ENCODE measurements at places on chromosomes 13 and 19.

GRCh38 chr13:69461397-69461796 lies 646.2 kb upstream of the ATXN8OS start:
- peak; percentile 30 for DNase-seq

DNA sequence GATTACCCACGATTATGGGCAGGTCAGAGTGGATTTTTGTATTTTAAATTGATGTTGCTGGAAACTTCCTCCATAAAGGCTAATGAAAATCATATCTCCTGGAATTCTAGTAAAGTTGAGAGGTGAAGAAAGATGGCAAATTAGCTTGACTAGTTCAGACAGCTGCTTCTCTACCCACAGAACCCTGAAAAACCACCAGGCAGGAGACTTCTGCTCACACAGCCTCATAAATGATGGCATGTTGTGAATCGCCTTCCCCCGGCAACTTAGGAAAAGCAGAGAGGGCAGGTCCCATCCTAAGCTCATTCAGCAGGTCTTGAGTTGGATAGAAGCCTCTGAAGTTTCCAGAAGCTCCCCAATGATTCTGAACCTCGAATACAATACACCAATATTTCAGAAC lies 87.6 kb upstream of the SLC7A1 start:
- no peak for DNase-seq

- DNase-seq, result no peak
Measured at GRCh38 chr19:44856421-44857083, 10.5 kb downstream of the NECTIN2 start.

DNA sequence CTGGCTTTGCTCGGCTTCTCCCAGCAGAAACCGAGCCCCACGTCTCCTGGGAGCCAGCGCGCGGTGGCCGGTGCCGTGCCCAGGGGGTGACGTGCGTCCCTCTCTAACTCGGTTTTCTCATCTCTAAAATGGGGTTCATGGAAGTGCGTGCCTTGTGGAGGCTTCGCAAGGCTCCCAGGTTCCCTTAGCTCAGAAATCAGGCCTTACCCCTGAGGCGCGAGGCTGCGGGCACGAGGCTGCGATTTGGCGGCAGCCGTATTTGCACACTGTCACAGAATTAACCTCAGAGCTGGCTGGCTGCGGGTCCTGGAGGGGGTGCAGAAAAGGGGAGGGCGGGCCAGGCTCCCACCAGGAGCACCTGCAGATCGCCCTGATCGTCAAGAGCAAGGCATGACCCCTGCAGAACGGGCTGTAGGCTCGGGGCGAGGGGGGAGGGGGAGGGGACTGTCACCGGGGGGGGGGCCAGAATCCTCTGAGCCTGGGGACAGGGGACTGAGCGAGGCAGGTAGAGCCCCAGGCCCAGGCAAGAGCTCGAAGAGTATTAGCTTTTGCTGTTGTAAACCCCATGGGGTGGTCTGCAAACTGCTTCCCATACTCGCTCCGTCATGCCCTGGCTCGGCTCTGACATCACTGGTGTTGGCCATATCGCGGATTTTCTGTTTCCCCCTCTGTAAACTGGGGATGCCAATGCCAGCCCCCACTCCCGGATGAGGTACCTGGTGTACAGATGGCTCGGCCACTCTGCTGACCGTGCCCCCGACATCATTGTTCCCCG lies 62.2 kb downstream of the CCNE1 start:
- DNase-seq, result no peak

GRCh38 chr19:44303976-44304568 lies 753 bp downstream of the ZNF235 start:
- no peak for DNase-seq

DNA sequence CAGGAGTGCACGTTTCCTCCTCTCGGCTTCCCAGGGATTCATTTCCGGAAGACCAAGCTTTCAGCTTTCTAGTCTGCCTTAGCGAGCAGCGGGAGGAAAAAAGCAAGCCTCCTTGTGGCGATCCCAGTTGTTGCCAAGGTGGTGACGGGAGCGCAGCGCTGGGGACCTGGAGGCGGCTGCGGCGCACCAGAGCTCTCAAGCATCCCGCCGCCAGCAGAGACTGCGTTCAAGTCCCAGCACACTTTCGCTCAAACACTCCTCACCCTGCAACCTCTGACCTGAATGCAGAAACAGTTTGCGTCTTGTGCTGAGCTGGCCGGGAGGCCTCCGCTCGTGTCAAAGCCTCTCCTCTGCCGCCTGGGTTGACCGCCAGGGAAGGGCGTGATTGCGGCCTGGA lies 4.9 kb downstream of the GSX1 start:
- peak; percentile 8 for DNase-seq

DNA sequence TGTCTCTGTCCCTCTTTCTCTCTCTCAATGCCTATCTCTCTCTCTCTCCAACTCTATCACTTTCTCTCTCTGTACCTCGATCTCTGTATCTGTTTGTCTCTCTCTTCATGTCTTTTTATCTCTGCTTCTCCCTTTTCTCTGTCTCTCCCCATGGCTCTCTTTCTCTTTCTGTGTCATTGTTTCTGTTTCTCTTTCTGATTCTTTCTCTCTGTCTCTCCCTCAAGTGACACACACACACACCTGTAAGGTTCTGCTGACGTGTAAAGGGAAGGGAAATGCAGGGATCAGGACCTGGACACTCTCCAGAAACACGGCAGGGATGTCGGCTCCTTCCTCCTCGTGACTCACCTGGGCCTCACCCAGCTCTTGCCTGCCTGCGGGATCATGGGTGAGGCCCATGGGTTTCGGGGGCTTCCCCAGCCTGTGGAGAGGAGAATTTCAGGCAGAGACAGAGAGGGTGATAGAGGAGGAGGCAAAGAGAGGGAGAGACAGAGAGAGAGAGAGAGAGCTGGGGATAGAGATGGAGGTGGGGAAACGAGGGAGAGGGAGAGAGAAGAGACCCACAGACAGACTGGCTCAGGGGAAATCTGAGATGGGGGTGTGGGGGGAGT lies 5.4 kb upstream of the PLAUR start:
- DNase-seq, result no peak

DNA sequence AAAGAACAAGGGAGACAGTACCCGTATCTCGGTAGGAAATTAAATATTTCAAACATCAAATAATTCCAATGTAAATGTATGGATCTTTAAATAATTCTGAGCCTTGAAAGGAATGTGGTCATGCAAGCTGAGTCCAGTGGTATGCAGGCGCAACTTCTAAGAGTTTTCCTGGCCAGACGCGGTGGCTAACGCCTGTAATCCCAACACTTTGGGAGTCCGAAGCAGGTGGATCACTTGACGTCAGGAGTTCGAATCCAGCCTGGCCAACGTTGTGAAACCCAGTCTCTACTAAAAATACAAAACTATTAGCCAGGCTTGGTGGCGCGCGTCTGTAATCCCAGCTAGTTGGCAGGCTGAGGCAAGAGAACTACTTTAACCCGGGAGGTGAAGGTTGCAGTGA lies 1.1 kb upstream of the ZNF845 start:
- no peak for DNase-seq

- no peak for DNase-seq
Measured at GRCh38 chr19:52936954-52937325, 13.7 kb upstream of the ZNF888 start.

- DNase-seq, result no peak
Measured at GRCh38 chr19:1389033-1389940, 5.6 kb downstream of the NDUFS7 start.

DNA sequence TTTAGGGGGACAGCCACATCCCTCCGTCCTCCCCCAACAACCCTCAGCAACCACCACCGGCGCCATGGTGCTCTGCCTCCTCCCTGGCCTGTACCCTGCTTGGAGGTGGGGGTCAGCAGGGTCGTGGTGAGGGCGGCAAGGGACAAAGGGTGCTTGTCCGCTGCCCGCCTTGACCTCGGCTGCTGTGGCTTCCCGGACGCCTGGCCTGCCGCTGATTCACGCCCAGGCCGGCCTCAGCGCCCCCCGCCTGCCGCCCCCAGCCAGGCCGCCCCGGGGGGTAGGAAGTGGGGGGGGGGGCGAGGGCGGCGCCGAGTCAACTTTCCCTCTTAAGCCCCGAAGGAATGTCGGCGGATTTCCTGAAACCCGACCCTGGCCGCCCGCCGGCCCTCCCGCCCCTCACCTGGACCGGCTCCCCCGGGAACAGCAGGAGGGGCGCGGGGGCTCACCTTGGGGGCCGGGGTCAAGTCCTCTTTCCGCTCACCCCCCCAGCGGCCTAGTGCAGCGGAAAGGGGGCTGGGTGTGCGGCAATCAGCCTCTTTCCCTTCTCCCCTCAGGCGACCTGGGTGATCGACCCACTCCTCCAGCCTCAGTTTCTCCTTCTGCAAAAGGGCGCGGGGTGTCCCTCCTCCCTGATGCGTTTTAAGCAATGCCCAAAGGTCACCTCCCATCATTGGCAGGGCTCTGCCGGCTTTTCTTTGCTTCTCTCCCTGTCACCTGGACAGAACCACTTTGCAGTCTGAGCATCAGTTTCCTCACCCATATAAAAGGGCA lies 1.9 kb upstream of the TMEM59L start:
- DNase-seq, result no peak

- DNase-seq, result no peak
Measured at GRCh38 chr19:47190167-47190727, 40.8 kb downstream of the BBC3 start.

GRCh38 chr13:112893207-112893569 lies 75.8 kb upstream of the MCF2L start:
- DNase-seq, result no peak

DNA sequence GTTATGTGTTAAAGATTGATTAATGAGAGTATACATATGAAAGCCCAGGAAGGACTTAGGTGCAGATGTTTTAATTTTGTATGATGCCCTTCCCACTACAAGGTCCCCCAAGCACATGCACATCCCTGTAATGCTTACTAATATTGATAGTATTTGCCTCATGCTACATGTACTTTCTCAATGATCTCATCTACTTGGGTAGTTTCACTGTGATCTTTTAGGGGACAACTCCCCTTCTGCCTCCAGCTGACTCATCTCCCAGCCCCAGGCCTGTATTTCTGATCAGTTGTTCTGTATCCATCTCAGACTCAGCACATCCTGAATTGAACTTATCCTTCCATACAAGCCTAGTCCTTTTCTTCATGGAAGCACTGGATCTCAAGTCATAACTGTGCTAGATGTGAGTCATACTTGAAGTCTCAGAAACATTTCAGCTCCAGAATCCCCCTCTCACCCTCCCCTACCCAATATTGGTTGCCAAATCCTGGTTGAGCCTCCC lies 49.4 kb upstream of the INTS6 start:
- DNase-seq, result no peak

GRCh38 chr13:50721672-50721992 lies 121.9 kb downstream of the DLEU7 start:
- DNase-seq, result no peak

- DNase-seq, result no peak
Measured at GRCh38 chr13:98853771-98854221, 101.3 kb upstream of the SLC15A1 start.

DNA sequence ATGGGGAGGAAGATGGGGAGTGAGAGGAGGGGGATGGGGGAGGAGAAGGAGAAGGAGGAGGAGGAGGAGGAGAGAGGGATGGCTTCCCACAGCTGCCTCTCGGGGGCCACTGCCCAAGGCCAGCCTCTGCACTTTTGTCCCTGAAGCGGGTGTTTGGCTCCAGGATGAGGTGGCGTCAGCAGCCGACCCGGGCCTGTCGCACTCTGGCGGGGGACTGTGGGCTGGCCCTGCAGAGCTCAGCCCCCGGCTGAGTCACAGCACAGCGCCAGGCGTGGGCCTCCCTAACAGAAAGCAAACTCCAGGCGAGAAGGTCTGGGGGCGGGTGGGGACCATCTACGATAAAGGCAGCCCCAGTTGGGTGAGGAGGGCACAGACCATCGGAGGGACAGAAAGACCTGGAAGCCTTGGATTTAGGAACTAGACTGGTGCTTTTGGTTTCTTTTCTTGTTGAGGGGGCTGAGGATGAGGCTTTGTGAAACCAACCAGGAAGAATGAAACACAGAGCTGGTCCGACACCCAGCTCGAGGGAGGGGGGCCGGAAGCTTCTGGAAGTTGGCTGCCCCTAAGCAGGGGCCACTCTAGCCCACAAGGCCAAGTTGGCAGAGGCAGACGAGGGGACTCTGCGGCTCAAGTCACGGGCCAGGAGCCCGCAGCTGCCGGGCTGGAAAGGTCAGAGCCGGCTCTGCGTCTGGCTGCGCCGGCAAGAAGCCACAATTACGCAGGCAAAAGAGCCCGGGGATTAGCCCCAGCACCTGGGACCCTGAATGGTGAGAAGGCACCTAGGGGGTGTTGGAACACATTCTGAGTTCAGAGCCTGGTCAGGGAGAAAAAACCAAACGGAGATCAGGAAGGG lies 18.2 kb downstream of the LSM4 start:
- no peak for DNase-seq

- DNase-seq, result no peak
Measured at GRCh38 chr13:109859216-109859835, 72.9 kb upstream of the IRS2 start.

- peak; percentile 85 for DNase-seq
Measured at GRCh38 chr19:4375164-4376027, 25.0 kb downstream of the SH3GL1 start.

GRCh38 chr13:106796280-106797047 lies 228.5 kb upstream of the ARGLU1 start:
- peak; percentile 15 for DNase-seq

DNA sequence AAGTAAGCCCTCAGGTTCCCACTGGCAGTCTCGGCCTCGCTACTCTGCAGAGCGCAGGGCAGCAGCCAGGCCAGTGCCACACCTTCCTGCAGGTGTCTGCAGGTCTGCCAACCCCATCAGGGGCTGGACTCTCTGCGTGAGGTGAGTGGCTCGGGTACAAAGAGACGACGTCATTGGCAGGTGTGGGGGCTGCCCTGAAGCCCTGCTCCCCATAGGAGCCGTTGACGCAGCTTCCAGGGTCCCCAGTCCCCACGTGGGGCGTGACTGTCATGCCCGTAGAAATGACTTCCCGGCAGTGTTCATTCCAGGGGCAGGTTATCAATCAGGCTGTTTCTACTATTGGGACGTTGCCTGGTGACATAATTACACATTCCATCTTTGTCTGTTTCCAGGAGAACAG lies 15.3 kb upstream of the GJB6 start:
- DNase-seq, result no peak

DNA sequence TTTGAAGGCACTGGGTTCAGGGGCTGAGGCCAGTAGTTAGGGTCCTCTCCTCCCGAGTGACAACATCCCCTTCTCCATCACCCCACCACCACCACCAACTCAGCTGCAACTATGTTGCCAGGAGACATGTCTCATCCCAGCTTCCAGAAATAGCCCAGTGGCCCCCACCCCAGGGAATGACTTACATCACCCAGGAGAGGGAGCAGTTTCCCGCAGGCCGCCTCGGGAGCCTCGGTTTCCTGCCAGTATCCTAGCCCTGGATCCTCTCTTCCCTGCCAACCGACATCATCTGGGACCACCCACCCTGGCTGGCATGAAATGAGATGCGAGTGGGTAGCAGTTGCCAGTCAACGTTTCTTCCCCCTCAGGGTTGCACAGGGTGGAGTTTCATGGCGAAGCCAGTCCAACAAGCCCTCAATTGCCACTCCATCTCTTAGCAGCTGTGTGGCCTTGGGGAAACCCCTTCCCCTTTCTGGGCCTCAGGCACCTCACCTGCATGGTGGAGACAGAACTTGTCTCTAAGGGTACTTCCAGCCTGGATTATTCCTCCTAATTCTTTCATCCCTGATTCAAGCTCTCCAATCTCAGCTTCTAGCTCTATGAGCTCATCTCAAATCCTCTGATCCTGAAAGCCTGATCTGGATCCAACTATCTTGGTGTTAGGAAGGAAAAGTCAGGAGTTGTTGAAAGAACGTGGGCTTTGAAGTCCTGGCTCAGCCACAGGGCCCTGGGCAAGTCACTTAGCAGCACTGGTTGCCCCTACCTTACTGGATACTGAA lies 3.9 kb upstream of the GSK3A start:
- DNase-seq, result no peak
